ENCODE measurements at places on chromosomes 7 and 10.

- DNase-seq = no peak
Observed at GRCh38 chr10:4217653-4218052, 432.6 kb upstream of the KLF6 start.

- DNase-seq = no peak
Observed at GRCh38 chr10:115903845-115904244, 369.2 kb downstream of the GFRA1 start.

GRCh38 chr10:83862723-83863122, 276.6 kb upstream of the GHITM start:
- no peak for DNase-seq

DNA sequence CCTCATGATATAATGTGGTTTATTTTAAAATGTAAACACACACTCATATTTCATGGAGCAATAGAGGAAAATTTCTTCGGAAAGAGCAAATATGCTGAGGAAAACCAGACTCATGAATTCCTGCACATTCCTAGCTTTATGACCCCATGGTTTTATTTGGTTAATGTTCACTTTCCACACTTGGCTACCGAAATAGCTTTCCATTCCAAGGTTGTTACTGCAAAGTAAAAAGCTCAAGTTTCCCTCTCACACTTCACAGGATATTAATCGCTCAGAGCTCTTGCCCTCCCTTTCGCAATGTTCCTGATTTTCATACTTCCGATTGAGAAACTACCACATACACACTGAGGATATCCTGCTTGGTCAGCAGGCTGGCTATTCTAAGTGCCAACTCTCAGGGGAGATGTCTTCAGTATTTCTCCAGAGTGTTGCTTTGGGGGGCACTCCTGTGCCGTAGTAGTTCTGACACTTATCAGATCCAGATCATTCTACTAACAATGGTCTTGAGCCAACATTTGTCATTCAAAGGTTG, 77.5 kb upstream of the STEAP1B start:
- no peak for DNase-seq

DNA sequence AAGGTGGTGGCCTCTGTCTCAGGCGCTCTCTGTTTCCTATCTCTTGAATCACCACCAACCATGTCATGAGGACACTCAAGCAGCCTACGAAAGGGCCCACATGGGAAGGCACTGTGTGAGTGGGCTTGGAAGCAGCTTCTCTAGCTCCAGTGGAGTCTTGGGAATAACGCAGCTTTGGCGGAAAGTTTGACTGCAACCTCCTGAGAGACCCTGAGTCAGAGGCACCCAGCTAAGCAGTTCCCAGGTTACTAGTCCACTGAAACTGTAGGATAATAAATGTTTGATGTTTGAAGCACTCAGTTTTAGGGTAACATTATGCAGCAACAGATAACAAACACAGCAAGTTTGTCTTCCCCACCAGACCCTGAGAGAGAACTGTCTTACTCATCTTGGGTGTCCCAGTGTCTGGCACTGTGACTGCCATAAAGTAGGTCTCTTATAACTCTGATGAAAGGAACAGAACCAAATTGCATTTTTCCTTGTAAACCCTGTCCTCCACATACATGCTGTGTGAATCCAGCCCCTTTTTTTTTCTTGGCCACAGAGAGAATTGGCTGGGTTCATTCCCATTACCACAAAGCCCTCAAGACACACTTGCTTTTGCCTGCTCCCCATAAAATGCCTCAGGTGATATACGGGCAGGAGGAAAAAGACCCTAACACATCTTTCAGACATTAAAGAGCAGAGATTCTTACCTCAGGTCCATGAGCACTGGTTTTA, 185.5 kb downstream of the ZNF365 start:
- no peak for DNase-seq

- DNase-seq = no peak
Observed at GRCh38 chr10:20289070-20289828, 473.0 kb downstream of the PLXDC2 start.

DNA sequence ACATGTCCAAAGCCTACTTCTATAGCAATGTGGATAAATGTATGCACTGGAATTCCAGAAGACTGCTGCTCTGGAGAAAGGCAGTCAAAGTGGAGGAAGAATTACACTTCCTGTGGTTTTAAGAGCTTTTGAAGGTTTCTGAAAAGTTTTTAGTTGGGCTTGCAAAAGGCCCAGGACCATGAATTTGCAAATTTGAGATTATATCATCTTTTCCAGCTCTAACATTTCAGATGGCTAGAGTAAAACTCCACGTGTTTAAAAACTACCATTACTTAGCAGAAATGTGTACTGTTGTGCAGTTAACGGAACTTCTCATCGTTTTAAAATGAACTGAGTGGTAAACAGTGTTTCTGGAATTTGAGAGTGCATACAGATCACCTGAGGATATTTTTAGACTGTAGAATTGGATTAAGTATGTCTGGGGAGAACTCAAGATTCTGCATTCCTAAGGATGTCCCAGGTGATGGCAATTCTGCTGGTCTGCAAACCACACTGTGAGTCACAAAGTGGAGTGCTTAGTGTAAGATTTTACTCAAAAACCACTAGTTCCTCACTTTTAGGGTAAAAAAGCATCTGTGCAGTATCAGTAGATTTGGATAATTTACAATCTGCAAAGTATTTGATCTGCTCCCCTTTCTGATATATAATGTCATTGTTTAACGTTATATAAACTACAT, 32.9 kb upstream of the CCDC71L start:
- DNase-seq = no peak

DNA sequence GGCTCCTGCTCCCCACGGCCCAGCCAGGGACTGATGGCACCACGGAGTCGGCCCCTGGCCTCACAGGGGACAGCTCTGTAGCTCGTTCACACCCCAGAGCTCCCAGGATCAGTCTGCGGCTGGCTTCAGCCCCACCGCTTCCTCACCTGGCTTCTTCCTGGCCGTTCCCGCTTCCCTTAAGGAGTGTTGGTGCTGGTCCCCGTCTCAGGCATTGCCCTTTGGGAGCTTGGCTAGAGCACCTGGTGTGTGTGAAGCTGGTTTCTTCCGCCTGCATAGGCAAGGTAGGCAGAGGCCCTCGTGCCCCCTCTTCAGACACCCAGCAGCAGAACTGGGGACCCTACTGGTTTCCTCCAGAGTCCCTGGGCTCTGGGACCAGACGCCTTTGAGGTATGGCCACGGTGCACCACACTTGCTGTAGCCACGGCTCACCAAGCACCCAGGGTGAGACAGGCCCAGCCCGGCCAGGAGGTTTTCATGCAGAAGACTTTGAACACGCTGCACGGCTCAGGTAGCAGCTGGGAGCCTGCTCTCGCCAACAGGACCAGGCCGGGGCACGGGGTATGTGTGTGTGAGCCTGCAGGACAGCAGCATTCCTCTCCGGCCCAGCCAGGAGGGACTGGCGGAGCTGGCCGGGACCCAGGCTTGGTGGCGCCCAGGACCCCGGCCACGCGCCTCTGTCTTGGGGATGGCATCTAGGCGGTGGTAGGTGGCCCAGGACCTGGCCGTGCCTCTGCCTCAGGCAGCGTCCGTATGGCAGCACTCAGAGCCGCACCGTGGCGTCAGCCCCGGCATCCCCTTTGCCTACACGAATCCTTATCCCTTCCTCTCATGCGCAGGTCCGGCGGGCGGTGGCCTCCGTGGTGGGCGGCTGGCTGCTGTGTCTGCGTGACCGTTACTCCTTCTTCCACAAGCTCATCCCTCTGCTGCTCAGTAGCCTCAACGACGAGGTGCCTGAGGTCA, 13.2 kb upstream of the PRKAR1B start:
- DNase-seq = no peak

- no peak for DNase-seq
Observed at GRCh38 chr10:22110761-22111160, 107.1 kb downstream of the EBLN1 start.

GRCh38 chr10:130218936-130219335, 82.7 kb downstream of the GLRX3 start:
- no peak for DNase-seq

GRCh38 chr10:57786850-57787750, 480.6 kb downstream of the IPMK start:
- DNase-seq = no peak

- DNase-seq = no peak
Observed at GRCh38 chr7:158534598-158534997, 53.0 kb downstream of the PTPRN2 start.
